ENCODE measurements at places on chromosomes 1 and 21. TPM values are rescaled to one million over a fixed set of nuclear protein-coding genes. Genes with fewer than 3 reads are reported as not detected.
A peak's percentile ranks its signal among the peaks of the same experiment; 100 is the strongest.

DNA sequence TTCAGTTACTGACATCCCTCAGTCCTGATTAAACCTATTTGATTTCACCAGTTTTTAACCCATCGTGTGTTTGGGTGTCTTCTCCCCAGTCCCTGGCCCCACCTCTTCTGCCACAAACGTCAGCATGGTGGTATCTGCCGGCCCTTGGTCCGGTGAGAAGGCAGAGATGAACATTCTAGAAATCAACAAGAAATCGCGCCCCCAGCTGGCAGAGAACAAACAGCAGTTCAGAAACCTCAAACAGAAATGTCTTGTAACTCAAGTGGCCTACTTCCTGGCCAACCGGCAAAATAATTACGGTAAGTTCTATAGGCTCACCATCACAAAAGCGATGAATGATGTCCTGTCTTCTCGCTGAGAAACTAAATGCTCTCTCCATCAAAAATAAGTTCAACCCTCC is 28.7 kb downstream of the NBPF3 start:
- H3K36me3 ChIP-seq: no peaks in the 10 kb centered on the region
- DNase-seq: no peak
- H3K27ac ChIP-seq: no peak overlapping the region
- no peaks in the 10 kb centered on the region for H3K27me3 ChIP-seq
- no peaks in the 10 kb centered on the region for H3K4me1 ChIP-seq

GRCh38 chr1:5956022-5956830 is 36.0 kb downstream of the NPHP4 start:
- H3K36me3 ChIP-seq: peaks cover 40% of the 10 kb centered on the region
- no peak overlapping the region for H3K27ac ChIP-seq
- H3K27me3 ChIP-seq: no peaks in the 10 kb centered on the region
- H3K4me3 ChIP-seq: no peak overlapping the region
- no peaks in the 10 kb centered on the region for H3K4me1 ChIP-seq
- peak; percentile 53 for DNase-seq

- DNase-seq: peak; percentile 65
- H3K4me1 ChIP-seq: no peaks in the 10 kb centered on the region
- peaks cover 4% of the 10 kb centered on the region for H3K27me3 ChIP-seq
- no peak overlapping the region for H3K27ac ChIP-seq
Observed at GRCh38 chr1:202237052-202237451, 43.5 kb downstream of the LGR6 start.

- no peaks in the 10 kb centered on the region for H3K27me3 ChIP-seq
- H3K27ac ChIP-seq: no peak overlapping the region
- DNase-seq: no peak
- H3K4me3 ChIP-seq: no peak overlapping the region
Observed at GRCh38 chr1:102891868-102892625, 216.3 kb downstream of the COL11A1 start.

MAB21L3 gene
- total RNA-seq: 0.46 TPM

DNA sequence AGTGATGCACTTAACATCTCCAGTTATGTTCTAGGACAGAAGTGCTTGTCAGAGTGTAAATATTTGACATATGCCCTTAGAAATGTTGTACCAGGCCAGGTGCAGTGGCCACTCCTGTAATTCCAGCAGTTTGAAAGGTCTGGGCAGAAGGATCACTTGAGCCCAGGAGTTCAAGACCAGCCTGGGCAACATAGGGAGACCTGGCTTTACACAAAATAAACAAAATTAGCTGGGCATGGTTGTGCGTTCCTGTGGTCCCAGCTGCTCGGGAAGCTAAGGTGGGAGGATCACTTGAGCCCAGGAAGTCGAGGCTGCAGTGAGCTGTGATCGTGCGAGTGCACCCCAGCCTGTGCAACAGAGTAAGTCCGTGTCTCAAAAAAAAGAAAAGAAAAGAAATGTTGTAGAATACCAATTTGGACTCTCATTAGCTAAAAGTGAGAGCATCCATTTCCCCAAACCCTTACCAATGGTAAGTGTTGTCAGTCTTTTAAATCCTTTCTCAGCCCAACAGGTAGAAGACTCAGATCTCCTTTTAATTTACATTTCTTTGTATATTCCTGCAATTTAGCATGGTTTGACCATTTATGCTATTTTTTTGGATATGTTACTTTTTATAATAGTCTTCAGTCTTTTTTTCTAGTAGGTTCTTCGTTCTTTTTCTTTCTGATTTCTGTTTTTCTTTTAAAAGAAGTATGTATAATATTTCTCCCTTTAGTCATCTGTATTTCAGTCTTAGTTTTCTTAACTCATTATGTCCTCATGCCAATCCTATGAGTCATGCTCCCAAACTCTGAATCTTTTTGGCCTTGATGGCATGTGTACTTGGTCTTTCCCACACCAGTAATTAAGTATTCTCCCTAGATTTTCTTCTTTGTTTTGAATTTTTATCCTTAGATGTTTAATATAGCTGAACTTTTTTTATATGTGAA is 74.4 kb downstream of the CAMTA1 start:
- no peaks in the 10 kb centered on the region for H3K36me3 ChIP-seq
- no peaks in the 10 kb centered on the region for H3K4me1 ChIP-seq
- DNase-seq: no peak
- no peaks in the 10 kb centered on the region for H3K27me3 ChIP-seq
- no peak overlapping the region for H3K27ac ChIP-seq

- no peak overlapping the region for H3K4me3 ChIP-seq
- H3K4me1 ChIP-seq: peaks cover 8% of the 10 kb centered on the region
- no peaks in the 10 kb centered on the region for H3K27me3 ChIP-seq
- no peak overlapping the region for H3K27ac ChIP-seq
Observed at GRCh38 chr1:92973203-92973897, 12.1 kb upstream of the DIPK1A start.

- no peaks in the 10 kb centered on the region for H3K36me3 ChIP-seq
- no peaks in the 10 kb centered on the region for H3K4me1 ChIP-seq
- no peak for DNase-seq
Observed at GRCh38 chr1:59124166-59124565, 172.7 kb upstream of the FGGY start.

GRCh38 chr1:54671985-54672608 is 30.5 kb downstream of the MROH7 start:
- no peaks in the 10 kb centered on the region for H3K36me3 ChIP-seq
- H3K4me3 ChIP-seq: no peak overlapping the region
- no peak for DNase-seq
- no peak overlapping the region for H3K27ac ChIP-seq

GRCh38 chr1:53617851-53618499 is 121.0 kb downstream of the GLIS1 start:
- no peak overlapping the region for H3K27ac ChIP-seq
- DNase-seq: peak; percentile 21
- H3K4me1 ChIP-seq: no peaks in the 10 kb centered on the region
- H3K36me3 ChIP-seq: no peaks in the 10 kb centered on the region
- no peaks in the 10 kb centered on the region for H3K27me3 ChIP-seq

- H3K36me3 ChIP-seq: no peaks in the 10 kb centered on the region
- peaks cover 17% of the 10 kb centered on the region for H3K4me1 ChIP-seq
- H3K27ac ChIP-seq: no peak overlapping the region
- no peak for DNase-seq
Observed at GRCh38 chr1:200891774-200892157, 2.9 kb upstream of the INAVA start.

GRCh38 chr1:25641931-25642573 is 25.5 kb downstream of the MAN1C1 start:
- no peak overlapping the region for H3K4me3 ChIP-seq
- no peaks in the 10 kb centered on the region for H3K36me3 ChIP-seq
- DNase-seq: no peak

IFNGR2 gene
- total RNA-seq: 69.3 TPM

DNA sequence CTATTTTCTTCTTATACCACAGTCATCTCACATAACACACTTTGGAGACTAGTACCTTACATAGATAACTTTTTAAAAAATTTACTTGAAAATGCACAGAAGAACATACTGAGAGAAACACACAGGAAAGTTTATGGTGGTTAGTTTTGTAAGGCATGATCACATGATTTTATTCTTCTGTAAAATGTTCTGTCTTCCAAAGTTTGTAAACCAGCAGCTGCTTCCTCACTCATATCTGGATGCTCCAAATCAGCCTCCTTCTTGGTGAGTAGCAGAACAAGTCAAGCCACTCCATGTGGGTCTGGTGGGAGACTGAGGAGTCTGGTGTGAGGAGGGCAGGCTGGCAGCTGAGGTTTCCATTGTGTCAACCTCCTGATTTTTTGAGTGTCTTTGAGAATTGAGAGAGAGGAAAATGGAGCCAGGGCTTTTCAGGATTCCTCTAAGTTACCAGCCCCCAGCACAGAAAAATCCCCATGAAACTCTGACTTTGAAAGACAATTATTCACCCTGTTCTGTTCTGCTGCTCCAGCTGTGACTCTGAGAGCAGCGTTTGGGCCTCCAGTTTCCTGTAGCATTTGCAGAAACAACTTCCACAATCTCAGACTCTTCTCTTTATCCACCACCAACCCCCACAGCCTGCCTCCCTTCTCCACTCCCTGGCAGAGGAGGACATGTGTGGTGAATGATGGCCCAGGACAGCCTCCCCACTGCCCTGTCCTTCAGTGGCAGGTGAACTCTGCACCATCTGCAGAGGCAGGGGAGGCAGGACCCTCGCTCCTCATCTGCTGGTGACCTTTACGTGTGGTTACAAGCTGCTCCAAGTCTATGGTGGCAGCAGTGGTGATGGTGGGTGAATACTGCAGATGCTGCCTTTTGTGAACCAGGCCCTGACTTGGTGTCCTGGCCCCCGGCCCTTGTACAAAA is 82.3 kb downstream of the FCRL5 start:
- H3K27me3 ChIP-seq: no peaks in the 10 kb centered on the region
- H3K4me1 ChIP-seq: no peaks in the 10 kb centered on the region
- no peaks in the 10 kb centered on the region for H3K36me3 ChIP-seq
- H3K27ac ChIP-seq: no peak overlapping the region
- DNase-seq: no peak

DNA sequence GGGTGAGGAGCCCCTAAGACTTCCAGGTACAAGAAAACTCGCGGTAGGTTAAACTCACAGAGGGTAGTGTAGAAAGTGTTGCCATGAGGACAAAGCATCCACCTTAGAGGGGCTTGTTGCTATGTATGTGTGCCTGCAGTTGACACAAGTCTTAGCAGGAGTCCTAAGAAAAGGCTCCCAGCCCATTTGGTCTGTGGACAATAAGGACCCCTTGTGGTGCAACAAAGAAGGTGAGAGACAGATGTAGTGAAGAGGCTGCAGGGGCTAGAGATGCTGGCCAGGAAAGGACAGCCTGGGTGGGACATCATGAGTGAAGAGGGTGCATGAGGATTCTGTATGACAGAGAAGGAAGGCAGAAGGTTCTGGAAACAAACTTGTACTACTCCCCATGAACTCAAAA is 36.3 kb upstream of the IL10 start:
- H3K27ac ChIP-seq: no peak overlapping the region
- no peak for DNase-seq
- H3K4me3 ChIP-seq: no peak overlapping the region
- no peaks in the 10 kb centered on the region for H3K27me3 ChIP-seq
- H3K4me1 ChIP-seq: no peaks in the 10 kb centered on the region

DNA sequence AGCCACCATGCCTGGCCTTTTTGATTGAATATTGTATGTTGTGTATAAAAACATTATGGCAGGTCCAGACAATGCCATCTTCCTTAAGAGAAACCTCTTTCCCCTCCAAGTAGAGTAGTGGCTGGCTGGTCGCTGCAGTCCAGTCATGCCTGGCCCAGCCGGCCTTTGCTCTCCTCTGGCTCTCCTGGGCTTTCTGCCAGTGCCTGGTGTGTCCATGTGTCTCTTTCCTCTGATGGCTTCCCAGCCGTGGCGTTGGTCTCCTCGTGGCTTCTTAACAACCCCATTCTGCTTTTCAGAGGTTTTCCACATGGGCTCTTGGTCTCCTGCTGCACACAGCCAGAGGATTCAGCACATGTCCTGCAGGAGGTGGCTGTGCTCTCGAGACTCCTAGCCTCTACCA is 58.7 kb downstream of the DIP2A start:
- no peak overlapping the region for H3K27ac ChIP-seq
- peaks cover 11% of the 10 kb centered on the region for H3K36me3 ChIP-seq
- DNase-seq: no peak
- no peaks in the 10 kb centered on the region for H3K27me3 ChIP-seq
- H3K4me3 ChIP-seq: no peak overlapping the region

GRCh38 chr1:167077128-167077867 is 12.9 kb downstream of the GPA33 start:
- H3K36me3 ChIP-seq: no peaks in the 10 kb centered on the region
- no peak for DNase-seq
- no peaks in the 10 kb centered on the region for H3K4me1 ChIP-seq
- no peak overlapping the region for H3K27ac ChIP-seq
- no peak overlapping the region for H3K4me3 ChIP-seq

FYB2 gene
- 1.7 TPM for total RNA-seq

BACE2 gene
- 20.9 TPM for total RNA-seq

DNA sequence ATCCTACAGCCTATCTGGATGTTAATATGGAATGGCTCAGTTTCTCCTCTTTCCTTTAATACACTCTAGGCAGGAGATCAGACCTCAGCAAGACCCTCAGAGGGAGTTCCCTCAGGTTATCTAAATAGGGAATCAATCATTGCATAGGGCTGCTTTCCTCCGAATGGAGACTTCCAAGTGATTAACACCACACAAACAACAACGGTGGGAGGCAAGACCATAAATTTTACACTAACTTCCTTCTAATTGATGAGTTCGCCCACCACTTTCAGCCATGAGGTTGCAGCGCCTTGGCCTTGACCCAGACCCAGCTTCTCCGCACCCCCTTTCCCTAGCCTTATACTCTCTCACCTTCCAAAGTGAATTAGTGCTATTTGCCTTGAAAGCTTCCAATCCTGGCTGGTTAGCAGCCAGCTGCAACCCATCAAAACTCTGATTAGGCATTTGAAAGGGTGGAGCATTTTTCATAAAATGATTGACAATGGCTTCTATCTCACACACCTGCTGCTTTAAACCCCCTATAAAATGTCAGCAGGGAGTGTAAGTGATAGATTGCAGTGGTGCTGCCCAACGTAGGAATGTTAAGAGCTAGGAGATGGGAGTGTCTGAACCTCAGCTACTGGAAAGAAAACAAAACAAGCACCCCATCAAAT is 534.9 kb upstream of the USP24 start:
- no peaks in the 10 kb centered on the region for H3K27me3 ChIP-seq
- no peak for DNase-seq
- no peak overlapping the region for H3K4me3 ChIP-seq
- H3K27ac ChIP-seq: no peak overlapping the region
- H3K36me3 ChIP-seq: no peaks in the 10 kb centered on the region
- no peaks in the 10 kb centered on the region for H3K4me1 ChIP-seq

HSD3B2 gene
- not detected for total RNA-seq

- peak overlapping the region; percentile 95 for H3K27ac ChIP-seq
- peak; percentile 88 for DNase-seq
- no peaks in the 10 kb centered on the region for H3K27me3 ChIP-seq
- H3K4me3 ChIP-seq: no peak overlapping the region
- no peaks in the 10 kb centered on the region for H3K36me3 ChIP-seq
- peaks cover 77% of the 10 kb centered on the region for H3K4me1 ChIP-seq
Observed at GRCh38 chr1:234533975-234534876, 55.2 kb upstream of the TARBP1 start.

CCDC17 gene
- 5.0 TPM for total RNA-seq
